ENCODE measurements at places on chromosomes 12 and 14.

GRCh38 chr12:100858656-100859055, 64.1 kb downstream of the ANO4 start:
- H3K4me1 ChIP-seq: no peaks in the 10 kb centered on the region
- no peak for DNase-seq
- H3K36me3 ChIP-seq: no peaks in the 10 kb centered on the region
- no peak overlapping the region for H3K27ac ChIP-seq
- H3K4me3 ChIP-seq: no peak overlapping the region

- H3K27me3 ChIP-seq: no peaks in the 10 kb centered on the region
- no peak overlapping the region for H3K27ac ChIP-seq
- H3K4me3 ChIP-seq: no peak overlapping the region
- DNase-seq: no peak
- H3K36me3 ChIP-seq: no peaks in the 10 kb centered on the region
Measured at GRCh38 chr12:129928643-129929042, 24.8 kb upstream of the TMEM132D start.

DNA sequence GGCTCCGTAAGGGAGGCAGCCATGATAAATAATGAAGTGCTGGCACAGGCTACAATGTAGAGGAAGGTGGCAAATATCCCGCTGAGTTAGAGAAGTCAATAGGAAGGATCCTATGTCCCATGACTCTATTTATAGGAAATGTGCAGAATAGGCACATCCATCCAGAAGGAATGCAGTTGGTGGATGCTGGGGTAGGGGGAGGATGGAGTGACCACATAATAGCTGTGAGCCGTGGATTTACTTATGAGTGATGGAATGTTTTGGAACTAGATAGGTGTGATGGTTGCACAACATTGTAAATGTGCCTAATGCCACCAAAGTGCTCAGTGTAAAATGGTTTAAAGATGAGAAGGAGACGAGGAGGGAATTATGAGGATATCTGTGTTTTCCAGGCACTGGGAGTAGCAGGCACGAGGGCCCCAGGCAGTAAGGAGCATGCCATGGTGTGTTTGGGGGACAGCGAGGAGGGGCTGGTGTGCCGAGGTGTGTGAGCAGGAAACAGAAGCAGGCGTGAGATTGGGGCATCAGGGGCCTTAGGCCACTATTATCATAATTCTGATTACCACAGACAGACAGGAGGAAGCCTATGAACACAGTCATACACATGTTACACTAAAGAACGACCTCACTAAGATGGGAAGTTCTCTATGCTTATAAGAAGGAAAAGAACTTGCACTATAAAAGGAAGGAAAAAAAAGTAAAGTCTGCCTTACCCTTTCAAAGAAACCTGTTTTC, 837.3 kb upstream of the TMEM132C start:
- DNase-seq: no peak
- no peak overlapping the region for H3K27ac ChIP-seq
- H3K4me3 ChIP-seq: no peak overlapping the region
- H3K27me3 ChIP-seq: no peaks in the 10 kb centered on the region
- H3K4me1 ChIP-seq: no peaks in the 10 kb centered on the region

DNA sequence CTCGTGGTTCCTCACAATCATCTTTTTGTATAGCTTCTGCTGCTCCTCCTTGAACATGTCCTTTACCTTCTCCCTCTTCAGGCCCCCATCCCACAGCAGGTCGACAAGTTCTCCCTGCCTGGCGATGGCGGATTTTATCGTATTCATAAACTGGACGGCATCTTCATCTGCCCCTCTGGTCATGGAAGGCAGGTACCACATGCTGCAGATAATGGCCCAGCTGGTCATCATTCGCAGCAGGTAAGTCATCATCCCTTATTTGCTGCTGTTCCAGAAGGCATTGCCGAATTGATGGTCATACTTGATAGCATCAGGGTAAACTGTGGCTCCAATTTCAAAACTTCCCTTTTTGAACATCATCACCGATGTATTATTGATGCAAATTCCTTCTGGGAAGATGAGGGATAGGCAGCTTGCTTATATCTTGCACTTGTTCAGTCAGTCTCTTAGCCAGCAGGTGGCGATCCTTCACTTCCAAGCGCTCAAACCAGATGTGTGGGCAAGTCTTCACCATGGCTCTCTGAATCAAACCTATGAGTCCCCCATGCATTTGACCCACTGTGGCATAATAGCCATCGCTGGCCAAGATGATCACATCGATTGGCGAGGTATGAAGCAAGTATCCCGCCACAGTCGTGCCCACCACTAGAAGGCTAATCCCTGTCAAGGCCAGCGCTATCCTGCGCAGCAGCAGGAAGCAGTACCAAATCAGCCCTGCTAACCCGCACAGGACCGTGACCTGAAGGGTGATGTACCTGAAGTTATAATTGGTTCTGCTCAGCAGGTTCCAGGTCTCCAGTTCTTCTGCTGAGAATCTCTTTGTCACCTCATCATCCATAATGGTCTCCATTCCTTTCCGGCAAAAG, 381.5 kb upstream of the STXBP6 start:
- no peak overlapping the region for H3K4me3 ChIP-seq
- no peaks in the 10 kb centered on the region for H3K36me3 ChIP-seq
- H3K27me3 ChIP-seq: no peaks in the 10 kb centered on the region

GRCh38 chr14:101359221-101360053, 201.9 kb upstream of the DIO3 start:
- no peaks in the 10 kb centered on the region for H3K36me3 ChIP-seq
- peaks cover 31% of the 10 kb centered on the region for H3K27me3 ChIP-seq
- H3K4me1 ChIP-seq: no peaks in the 10 kb centered on the region
- no peak overlapping the region for H3K27ac ChIP-seq
- DNase-seq: no peak
- H3K4me3 ChIP-seq: no peak overlapping the region

- no peaks in the 10 kb centered on the region for H3K36me3 ChIP-seq
- peaks cover 31% of the 10 kb centered on the region for H3K4me1 ChIP-seq
- no peak for DNase-seq
- no peaks in the 10 kb centered on the region for H3K27me3 ChIP-seq
Measured at GRCh38 chr12:52687497-52688385, 7.5 kb upstream of the KRT1 start.

DNA sequence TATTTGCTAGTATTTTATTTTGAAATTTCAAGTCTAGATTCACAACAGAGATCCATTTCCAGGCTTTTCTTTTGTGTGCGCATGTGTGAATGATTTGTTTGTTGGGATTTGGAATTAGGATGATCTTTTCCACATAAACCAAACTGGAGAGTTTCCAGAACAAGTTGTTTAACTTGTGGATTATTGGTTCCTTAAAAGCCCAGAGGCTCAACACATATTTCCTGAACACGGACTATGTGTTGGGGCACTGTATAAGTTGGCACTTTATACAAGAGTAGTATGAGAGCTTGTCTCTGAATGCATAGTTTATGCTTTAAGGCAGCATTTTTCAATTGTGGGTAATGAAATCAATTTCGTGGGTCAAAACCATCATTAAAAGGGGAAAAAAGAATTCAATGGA, 67.3 kb upstream of the FUT8 start:
- H3K27me3 ChIP-seq: no peaks in the 10 kb centered on the region
- no peak for DNase-seq
- H3K27ac ChIP-seq: no peak overlapping the region
- peaks cover 22% of the 10 kb centered on the region for H3K4me1 ChIP-seq
- peaks cover 44% of the 10 kb centered on the region for H3K36me3 ChIP-seq

GRCh38 chr12:3350432-3350831, 140.6 kb upstream of the PRMT8 start:
- no peak for DNase-seq
- H3K27me3 ChIP-seq: peaks cover 7% of the 10 kb centered on the region
- H3K27ac ChIP-seq: no peak overlapping the region
- no peak overlapping the region for H3K4me3 ChIP-seq
- H3K4me1 ChIP-seq: no peaks in the 10 kb centered on the region

DNA sequence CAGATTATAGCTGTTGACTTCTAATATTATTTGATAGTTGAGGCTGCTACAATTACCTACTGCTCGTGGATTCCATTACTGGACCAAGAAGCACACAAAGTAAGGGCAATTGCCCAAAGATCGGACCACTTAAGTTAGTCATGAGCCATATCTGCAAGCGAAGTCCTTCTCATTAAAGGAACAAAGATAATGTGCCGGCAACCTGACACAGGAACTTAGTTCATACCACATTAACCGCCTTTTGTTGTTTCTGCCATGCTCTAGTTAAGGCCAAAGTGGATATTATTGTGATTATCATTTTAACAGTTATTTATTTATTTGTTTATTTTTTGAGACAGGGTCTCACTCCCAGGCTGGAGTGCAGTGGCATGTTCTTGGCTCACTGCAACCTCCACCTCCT, 38.1 kb upstream of the TMED10 start:
- no peak overlapping the region for H3K4me3 ChIP-seq
- no peaks in the 10 kb centered on the region for H3K36me3 ChIP-seq
- H3K4me1 ChIP-seq: peaks cover 25% of the 10 kb centered on the region
- H3K27me3 ChIP-seq: no peaks in the 10 kb centered on the region
- no peak for DNase-seq

DNA sequence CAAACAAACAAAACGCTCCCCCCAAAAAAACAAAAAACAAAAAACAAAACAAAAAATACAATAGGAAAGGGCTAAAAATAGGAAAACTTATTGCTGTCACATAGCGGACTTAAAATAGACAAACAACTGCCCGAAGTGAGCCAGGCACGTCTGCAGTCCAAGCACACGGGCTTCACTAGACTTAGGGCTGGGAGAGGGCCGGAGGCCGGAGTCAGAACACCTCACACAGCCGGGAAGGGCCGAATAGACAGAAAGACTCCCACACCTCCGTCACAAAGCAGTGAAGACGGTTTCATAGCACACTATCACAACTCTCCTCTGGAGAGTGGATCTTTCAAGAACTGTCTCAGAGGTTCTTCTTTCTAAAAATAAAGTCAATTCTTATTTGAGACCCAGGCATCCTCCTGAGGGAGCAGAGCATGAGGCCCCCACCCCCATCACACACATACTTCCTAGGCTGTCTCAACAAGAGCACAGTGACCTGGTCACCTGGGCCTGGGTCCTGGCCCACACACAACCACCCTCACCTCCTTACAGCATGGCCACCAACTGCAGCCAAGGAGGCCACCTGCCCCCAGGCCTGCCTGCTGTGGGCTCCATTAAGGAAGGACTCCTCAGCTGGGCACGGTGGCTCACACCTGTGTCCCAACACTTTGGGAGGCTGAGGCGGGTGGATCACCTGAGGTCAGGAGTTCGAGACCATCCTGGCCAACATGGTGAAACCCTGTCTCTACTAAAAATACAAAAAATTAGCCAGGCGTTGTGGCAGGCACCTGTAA, 6.7 kb downstream of the BAG5 start:
- H3K27ac ChIP-seq: peak overlapping the region; percentile 41
- H3K27me3 ChIP-seq: no peaks in the 10 kb centered on the region
- H3K4me3 ChIP-seq: no peak overlapping the region
- no peak for DNase-seq
- H3K36me3 ChIP-seq: peaks cover 57% of the 10 kb centered on the region
- H3K4me1 ChIP-seq: peaks cover 50% of the 10 kb centered on the region

- DNase-seq: peak; percentile 13
- H3K27me3 ChIP-seq: peaks cover 59% of the 10 kb centered on the region
- no peaks in the 10 kb centered on the region for H3K36me3 ChIP-seq
- H3K4me1 ChIP-seq: no peaks in the 10 kb centered on the region
Measured at GRCh38 chr12:1523558-1524050, 70.8 kb downstream of the FBXL14 start.

DNA sequence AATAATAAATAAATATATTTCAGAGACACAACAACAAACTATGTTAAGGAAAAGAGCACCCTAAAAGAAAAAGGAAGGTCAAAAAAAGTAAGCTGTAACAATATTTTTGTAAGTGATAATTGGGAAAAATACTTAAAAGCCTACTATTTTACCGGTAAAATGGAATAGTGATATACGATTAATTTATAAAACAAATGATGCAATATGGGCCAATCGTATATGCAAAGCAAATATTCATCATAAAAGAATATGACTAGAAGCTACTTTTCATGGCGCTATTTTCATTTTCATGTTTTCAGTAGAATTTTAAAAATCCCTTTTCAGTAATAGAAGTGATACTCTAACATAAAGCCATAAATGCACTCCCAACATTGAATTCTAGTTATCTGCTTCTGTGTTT, 131.0 kb upstream of the AMIGO2 start:
- H3K27me3 ChIP-seq: no peaks in the 10 kb centered on the region
- no peak for DNase-seq
- H3K36me3 ChIP-seq: peaks cover 93% of the 10 kb centered on the region
- peak overlapping the region; percentile 98 for H3K27ac ChIP-seq

- no peak overlapping the region for H3K27ac ChIP-seq
- no peak overlapping the region for H3K4me3 ChIP-seq
- peaks cover 4% of the 10 kb centered on the region for H3K27me3 ChIP-seq
- no peak for DNase-seq
- H3K36me3 ChIP-seq: peaks cover 10% of the 10 kb centered on the region
Measured at GRCh38 chr12:6757028-6757690, 4.2 kb upstream of the MLF2 start.

DNA sequence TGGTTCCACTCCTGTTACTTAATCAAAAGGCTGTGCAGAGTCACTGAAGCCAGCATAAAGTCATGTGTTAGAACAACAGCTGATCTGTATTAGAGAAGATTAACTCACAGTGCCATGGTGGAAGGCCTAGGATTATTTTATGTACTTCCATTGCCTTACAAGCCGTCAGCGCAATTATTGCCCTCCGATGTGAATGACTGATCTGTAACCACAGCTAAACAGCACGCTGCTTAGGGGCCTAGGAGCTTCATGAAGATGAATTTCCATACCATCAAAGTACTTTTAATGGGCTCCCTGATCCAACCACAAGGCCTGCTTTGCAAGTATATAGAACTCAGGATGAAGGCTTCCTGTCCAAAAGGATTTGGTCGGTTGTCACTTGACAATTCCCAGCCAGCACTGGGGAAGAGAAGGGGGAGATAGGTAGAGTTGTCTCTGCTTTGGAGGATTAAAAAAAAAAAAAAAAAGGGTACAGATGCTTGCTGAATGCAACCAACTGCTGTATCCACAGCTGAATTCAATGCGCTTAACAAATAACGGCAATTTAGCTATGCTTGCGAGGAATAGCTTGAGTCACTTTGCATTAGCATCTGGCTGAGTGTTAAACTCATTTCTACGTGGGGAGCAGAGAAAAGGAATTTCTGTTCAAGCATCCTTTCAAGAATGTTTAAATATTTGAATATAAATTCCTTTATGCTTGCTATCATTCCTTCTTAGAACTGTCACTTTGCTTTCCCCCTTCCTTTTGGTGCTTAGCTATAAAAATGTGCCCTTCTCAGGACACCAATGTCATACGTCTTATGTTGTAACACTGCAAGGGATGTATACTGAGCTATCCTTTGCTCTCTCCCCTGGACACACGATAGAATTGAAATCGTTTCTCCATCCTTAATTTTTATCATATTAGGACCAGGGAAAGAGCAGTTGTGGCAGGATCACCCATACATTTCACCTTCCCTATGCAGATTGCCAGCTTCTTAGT, 387.8 kb downstream of the SOX5 start:
- no peaks in the 10 kb centered on the region for H3K36me3 ChIP-seq
- H3K27ac ChIP-seq: no peak overlapping the region
- H3K27me3 ChIP-seq: no peaks in the 10 kb centered on the region
- DNase-seq: no peak
- no peaks in the 10 kb centered on the region for H3K4me1 ChIP-seq

DNA sequence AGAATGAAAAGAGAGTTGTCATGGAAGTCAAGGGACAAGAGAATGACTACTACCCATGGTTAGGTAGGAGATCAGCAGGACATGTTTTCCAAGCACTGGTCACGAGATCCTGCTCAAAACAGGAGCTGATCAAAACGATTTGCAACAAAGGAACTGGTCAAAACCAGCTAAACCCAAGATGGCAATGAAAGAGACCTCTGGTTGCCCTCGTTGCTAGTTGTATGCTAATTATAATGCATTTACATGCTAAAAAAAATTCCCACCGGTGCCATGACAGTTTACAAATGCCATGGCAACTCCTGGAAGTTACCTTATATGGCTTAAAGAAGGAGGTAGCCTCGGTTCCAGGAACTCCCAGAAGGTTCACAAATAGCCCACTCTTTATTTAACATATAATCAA, 95.0 kb upstream of the OTX2 start:
- DNase-seq: no peak
- no peak overlapping the region for H3K27ac ChIP-seq
- no peaks in the 10 kb centered on the region for H3K36me3 ChIP-seq
- no peaks in the 10 kb centered on the region for H3K4me1 ChIP-seq

Measured in activated T-cell treated with anti-CD3 and anti-CD28 coated beads, Interleukin-2, amount 50 U/mL, for 24 hours (primary cell).